ENCODE measurements at places on chromosomes 13 and 19.

DNA sequence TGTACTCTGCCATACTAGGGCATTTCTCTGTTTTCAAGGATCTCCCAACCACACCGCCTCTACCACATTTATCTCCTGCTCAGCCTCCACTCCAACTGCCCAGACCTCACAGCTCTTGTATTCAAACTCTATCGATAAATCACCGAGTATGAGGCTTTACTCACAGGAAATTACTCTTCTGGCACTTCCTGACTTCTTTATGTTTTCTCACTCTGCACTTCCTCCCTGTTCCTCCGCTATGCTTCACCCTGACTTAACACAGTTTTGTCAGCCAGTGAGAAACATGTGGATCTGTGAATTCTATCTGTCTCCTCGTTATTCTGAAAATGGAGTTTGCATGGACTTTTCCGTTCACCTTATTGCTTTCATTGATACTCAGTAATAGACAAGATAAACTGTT is 2.6 kb upstream of the CARD8 start:
- peak; percentile 24 for DNase-seq

DNA sequence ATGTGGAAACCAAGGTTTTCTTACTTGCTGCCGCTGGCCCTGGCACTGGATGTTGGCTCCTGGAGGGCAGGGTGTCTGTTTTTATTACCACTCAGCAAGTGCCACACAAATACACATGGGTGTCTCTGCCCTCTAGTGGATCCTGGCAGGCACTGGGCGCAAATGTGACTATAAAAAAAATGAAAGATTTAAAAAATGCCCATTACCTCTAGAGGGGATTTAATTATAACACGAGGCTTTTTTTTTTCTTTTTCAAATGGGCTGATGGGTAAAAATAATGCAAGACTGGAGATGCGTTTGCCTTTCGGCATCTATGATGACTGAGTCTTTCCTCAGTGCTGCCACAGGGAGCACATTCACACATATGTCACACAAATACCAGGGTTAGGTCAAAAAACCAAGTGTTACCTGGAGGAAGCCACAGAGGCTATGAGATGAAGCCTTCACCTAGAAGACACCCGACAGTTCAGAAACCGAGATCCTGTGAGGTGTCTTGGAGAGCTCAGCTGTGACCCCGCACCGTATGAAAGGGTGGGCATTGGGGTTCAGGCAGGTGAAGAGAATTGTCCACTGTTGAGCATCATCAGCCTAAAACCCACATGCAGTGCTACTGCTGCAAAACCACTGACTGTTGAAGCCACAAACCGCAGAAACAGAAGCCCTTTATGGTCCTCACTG is 25.7 kb downstream of the CHAMP1 start:
- DNase-seq = no peak

DNA sequence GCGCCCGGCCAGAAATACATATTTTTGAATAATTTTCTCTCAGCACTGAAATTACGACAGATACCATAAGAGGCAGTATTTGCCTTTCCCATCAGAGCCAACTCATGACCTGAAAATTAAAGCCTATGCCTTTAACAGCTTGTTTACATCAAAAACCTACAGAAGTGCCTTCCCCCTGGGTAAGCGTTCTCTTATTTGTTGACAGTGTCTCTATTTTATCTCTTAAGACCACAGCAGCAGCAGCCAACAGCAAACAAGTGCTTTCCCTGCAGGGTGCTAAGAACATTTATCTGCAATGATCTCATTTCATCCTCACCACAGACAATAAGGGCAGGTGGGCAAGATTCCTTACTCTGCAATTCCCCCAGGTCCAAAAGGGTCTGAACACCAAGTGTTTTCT is 6.0 kb downstream of the AKAP8L start:
- no peak for DNase-seq

DNA sequence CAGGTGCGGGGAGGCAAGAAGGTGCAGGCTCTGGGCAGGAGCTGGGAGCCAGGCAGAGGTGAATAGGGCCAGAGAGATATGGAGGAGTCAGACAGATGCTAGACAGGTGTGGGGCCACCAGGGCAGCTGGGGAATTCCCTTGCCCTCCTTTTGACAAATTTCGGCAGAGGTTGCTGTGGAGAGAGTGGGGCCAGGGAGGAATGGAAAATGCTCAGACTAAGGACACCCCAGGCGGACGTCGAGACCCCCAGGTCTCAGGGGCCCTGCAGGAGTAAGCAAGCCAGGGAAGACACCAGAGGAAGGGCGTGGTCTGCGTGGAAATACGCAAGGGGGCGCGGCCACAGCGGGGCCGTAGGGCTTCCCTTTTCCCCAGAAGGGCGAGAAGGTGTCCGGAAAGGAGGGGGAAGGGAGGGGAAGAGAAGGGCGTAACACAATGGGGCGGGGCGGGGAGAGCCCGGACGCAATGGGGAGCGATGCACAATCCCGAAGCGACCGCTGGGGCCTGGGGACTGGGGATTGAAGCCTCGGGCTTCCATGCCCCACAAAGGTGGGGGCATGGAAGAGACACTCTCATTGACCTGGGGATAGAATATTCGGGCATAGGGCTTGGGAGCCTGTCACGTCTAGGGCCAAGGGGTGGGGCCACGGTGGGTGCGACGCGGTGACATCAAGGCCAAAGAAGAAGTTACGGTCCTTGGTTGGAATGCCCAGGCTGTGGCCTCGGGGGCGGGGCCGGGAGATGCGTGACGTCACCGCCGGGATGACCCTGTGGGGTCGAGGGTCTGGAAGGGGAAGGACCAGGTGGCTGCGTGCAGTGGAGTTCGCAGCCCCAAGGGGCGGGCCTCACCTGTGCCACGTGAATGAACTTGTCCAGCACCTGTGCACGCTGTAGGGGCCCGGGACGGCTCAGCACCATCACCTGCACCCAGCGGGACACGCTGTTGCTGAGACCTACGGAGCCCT is 8.2 kb downstream of the RASGRP4 start:
- no peak for DNase-seq

DNA sequence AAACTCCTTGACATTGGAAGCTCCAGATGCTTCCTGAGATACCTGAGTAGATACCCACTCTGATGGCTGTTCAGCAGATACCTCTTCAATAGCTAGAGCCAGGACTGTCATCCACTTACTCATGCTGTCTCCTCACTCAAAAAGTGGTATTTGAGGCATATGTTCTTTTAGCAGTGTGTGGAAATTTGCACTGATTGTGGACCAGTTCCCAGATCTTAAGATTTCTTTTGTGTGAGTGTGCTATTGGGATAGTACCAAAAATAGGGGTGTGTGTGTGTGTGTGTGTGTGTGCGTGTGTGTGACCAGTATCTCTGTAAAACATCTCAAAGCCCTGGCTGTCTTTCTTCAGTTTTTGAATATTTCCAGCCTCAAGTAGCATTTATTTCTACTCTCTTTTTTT is 108.3 kb downstream of the SLITRK5 start:
- DNase-seq = no peak

- no peak for DNase-seq
Observed at GRCh38 chr13:53775807-53776206, 747.2 kb downstream of the OLFM4 start.

GRCh38 chr13:72539925-72540324 is 187.5 kb downstream of the MZT1 start:
- DNase-seq = no peak

GRCh38 chr19:32857584-32857983 is 12.0 kb downstream of the SLC7A9 start:
- no peak for DNase-seq

All from thymus (tissue), 14 donors.